ENCODE measurements at places on chromosomes 16 and 17. TPM values are rescaled to one million over a fixed set of nuclear protein-coding genes. Genes with fewer than 3 reads are reported as not detected.
A peak's percentile ranks its signal among the peaks of the same experiment; 100 is the strongest.

GRCh38 chr17:75848523-75849278 lies 4.5 kb upstream of the UNC13D start:
- DNase-seq = peak; percentile 85

- no peak for DNase-seq
These were observed 172.5 kb upstream of the FOXF1 start for GRCh38 chr16:86337581-86338402.

GRCh38 chr16:69526831-69527655 lies 38.7 kb upstream of the NFAT5 start:
- no peak for DNase-seq

DNA sequence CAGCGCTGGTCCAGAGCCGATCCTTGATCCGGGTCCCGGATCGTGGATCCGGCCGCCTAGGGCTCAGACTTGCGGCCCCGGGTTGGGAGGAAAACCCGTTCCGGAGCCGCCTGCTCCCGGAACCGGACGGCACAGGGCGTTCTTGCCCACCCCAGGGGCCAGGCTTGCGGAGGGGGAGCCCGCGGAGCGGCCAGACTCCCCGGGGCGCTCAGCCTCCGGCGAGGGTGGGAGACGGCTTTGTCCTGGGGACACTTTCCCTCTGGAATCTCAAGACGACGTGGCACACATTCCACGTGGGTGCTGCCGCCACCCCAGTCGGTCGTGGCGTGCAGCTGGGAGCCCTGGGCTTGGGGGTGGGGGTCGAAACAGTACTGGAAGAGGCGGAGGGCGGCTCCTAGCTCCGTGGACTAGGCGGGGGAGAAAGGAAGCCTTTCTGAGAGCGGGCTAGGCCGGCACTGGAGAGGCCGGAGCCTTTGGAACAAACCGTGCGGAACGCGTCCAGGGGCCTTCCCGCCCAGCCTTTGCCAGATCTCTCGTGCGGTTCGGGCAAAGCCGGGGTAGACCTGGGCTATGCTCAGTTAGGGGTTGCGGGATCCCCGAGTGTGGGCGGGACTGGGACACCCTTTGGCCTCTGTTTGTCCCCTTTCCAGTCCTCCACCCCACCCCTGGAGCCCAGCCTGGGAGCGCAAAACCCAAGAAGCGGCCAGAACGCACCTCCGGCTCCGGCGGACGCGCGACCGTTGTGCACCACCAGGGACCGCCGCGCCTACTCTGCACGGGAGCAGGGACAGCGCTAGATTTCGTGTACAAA lies 26.5 kb downstream of the SREBF1 start:
- peak; percentile 78 for DNase-seq

GRCh38 chr16:81158964-81159363 lies 62.8 kb upstream of the GCSH start:
- no peak for DNase-seq

GRCh38 chr16:57278494-57278893 lies 6.0 kb downstream of the PLLP start:
- DNase-seq = no peak

GRCh38 chr17:67520252-67520906 lies 143.3 kb downstream of the PITPNC1 start:
- no peak for DNase-seq

DNA sequence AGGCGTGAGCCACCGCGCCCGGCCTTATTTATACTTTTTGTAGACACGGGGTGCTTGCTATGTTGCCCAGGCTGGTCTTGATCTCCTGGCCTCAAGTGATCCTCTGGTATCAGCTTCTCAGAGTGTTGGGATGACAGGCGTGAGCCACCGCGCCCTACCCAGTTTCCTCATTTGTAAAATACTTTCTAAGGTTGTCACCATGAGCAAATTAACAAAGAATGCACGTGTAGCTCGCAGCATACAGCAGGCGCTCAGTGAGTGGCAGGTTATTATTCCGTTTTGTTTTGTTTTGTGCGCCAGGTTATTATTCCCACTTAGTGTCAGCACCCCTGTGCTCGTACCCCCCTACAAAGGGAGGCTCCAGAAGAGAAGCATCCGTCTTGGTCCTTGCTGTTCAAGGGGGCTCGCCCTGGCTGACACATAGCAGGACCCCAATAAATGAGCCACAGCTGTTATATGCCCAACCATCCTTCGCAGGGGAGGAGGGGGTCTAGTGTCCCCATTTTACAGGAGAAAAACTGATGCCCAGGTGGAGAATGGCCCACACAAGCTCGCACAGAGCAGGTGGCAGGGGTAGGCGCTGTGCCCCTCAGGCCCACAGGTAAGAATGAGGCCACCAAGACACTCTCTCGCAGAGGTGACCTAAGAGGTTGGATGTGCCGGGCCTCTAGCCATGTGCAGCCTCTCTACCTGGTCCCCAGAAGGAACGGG lies 686 bp upstream of the MIEF2 start:
- no peak for DNase-seq

DNA sequence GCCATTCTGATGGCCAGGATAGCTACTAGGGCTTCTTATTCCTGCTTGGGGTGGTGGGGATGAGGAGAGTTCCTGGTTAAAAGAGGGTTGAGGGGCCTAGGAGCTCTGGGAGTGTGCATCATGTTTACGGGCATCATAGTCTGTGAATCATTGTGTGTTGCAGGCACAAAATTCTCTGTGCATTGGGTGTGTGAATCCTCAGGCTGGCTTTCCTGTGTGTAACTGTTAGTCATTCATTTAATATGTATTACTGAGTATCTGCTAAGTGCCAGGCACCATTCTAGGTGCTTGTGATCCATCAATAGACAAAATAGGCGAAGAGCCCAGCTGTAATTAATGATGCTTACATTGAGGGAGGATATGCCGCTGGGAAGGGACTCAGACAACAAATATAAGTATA lies 5.8 kb downstream of the PPY start:
- no peak for DNase-seq

DNA sequence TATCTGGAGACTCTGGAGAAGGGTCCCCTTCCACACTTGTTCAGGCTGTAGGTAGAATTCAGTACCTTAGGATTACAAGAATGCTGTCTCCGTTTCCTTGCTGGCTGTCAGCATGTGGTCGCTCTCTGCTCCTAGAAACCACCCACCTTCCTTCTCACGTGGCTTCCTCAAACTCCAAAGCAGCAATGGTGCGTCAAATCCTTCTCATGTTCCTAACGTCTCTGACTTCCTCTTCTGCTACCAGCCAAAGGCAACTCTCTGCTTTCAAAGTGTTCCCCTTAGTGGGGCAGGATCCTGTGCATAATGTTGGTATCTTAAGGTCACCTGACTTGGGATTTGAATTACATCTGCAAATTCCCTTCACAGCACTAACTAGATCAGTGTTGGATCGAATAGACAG lies 30.9 kb upstream of the DYNLRB2 start:
- DNase-seq = no peak

DNA sequence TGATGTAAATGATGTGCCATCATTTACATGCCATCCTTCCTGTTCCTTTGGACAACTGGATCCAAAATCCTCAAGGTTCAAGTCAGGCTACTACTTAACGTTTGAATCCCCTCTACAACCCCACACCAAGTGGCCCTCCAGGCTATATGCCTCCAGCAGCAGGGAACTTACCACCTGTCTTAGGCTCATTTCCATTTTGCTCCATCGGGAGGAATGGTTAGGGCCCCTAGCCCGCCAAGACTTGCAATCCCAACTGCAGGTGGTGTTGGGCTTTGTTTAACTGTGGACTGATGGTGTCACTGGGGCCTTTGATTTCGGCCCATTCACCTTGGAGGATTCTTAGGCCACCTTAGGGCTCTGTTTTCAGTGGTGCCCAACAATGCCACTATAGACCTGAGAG lies 9.7 kb downstream of the HNF1B start:
- no peak for DNase-seq

GRCh38 chr16:88677721-88678120 lies 8.6 kb downstream of the SNAI3 start:
- no peak for DNase-seq

GRCh38 chr16:50323335-50324011 lies 45.3 kb downstream of the BRD7 start:
- no peak for DNase-seq

DNA sequence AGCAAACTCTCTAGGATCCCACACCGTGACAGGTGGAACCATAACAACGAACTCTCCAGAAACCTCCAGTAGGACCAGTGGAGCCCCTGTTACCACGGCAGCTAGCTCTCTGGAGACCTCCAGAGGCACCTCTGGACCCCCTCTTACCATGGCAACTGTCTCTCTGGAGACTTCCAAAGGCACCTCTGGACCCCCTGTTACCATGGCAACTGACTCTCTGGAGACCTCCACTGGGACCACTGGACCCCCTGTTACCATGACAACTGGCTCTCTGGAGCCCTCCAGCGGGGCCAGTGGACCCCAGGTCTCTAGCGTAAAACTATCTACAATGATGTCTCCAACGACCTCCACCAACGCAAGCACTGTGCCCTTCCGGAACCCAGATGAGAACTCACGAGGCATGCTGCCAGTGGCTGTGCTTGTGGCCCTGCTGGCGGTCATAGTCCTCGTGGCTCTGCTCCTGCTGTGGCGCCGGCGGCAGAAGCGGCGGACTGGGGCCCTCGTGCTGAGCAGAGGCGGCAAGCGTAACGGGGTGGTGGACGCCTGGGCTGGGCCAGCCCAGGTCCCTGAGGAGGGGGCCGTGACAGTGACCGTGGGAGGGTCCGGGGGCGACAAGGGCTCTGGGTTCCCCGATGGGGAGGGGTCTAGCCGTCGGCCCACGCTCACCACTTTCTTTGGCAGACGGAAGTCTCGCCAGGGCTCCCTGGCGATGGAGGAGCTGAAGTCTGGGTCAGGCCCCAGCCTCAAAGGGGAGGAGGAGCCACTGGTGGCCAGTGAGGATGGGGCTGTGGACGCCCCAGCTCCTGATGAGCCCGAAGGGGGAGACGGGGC lies 1.3 kb downstream of the SPN start:
- DNase-seq = peak; percentile 46

- DNase-seq = peak; percentile 44
These were observed 428 bp upstream of the SALL1 start for GRCh38 chr16:51151435-51151960.

GRCh38 chr16:17078931-17079631 lies 391.7 kb downstream of the XYLT1 start:
- no peak for DNase-seq

DNA sequence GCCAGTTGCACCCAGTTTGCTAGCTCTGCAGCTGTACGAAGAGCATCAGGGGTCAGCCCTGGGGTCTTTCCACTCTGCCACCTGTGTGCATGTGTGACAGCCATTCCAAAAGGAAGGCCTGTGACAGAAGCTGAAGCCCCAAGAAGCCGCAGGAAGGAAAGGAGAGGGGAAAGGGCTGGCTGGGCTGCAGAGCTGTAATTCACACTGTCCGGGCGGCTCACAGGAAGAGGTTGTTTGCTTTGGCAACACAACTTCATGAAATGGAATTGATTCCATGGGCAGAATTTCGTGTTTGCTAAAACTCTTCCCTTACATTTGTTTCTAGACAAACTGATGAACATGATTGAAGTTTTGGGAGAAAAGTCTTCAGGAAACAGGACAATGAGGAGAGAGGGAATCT lies 14.8 kb downstream of the TMEM204 start:
- DNase-seq = no peak

DNA sequence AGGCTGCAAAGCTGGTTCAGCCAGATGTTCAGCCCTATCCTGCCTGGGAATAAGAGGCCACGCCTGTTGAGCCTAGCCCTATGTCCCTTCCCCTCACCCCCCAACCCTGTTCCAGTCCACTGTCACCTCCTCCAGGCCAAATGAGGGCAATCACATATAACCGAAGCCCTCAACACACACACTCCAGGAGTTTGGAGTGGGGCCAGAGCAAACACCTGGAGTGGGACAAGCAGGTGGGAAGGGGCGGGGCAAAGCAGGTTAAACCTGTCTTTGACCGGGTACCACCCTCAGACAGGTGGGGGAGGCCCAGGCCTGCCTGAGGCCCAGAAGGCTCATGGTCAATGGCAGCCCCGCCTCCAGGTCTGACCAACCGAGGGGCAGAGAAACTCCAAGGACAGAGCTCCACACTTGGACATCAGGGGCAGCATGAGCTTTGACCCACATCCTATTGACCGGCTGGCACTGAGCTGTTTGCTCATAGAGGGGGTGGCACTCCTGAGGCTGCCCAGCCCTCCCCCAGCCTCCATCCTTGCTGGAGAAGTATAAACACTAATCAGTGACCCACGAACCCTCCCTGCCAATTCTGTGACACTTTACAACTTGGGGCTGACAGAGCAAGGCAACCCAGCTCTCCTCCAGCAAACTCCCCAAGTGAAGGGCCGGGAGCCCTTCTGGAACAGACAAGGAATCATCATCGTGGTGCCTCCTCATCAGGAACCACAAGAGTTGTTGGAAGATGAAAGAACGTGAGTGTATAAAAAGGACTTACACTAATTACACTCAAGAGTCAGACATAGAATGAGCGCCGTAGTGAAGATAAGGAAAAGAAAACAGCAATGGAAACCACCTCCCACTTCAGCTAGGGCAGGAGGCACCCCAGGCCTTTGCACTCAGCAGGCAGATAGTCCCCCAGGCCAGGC lies 1.5 kb downstream of the ESRP2 start:
- DNase-seq = no peak

- DNase-seq = no peak
These were observed 53.0 kb downstream of the TAOK1 start for GRCh38 chr17:29443041-29443739.

- no peak for DNase-seq
These were observed 20.9 kb upstream of the FASN start for GRCh38 chr17:82118815-82119380.

DNA sequence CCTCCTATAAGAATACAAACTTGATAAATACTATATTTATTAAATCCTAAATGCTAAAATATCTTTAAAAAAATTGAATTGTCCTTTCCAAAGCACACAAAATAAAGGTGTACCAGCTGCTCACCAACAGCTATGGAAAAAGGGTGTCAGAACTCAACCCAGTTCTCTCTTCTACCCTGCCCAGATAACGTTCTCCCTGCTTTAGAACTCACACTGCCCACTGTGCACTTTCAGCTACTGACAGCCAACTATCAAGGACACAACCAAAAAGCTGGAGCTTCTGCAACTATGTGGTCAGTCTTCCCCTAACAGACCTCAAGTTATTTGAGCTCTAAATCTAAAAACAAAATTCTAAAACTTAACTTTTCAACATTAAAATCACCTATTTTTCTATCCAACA lies 13.7 kb downstream of the AP1G1 start:
- DNase-seq = no peak

GRCh38 chr17:15261258-15261801 lies 3.8 kb downstream of the PMP22 start:
- peak; percentile 75 for DNase-seq

DNA sequence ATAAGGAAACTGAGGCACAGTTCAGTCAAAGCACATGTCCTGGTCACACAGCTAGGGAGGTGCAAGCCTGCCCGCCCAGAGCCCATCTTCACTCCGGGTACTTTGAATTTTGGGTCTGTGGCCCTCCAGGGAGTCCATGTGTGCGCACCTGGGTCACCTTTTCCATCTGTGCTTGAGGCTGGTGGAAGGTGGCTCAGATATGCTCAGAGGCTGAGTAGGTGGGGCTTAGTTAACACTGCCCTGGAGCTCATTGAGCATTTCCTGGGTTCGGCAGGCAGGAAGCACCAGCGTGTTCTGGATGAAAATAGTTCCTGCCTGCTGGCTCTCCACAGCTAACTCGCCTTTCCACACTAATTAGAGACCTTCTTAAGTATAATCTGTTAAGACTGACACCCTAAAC lies 19.2 kb downstream of the FAM234A start:
- no peak for DNase-seq

- no peak for DNase-seq
These were observed 683.1 kb upstream of the SALL1 start for GRCh38 chr16:51834133-51834532.

- DNase-seq = no peak
These were observed 124.7 kb downstream of the PRKCA start for GRCh38 chr17:66427134-66427533.

The FOXF1 gene
- 0.25 TPM for total RNA-seq

The TEX14 gene
- 0.15 TPM for total RNA-seq

The GAS2L2 gene
- total RNA-seq = 0.27 TPM

The DLG4 gene
- total RNA-seq = 21.3 TPM

The CSH1 gene
- not detected for total RNA-seq

The PARD6A gene
- total RNA-seq = 3.7 TPM

The NPEPPS gene
- 93.0 TPM for total RNA-seq
